Hematopoietic multipotent progenitor cell treated with erythropoietin and hydrocortisone succinate and interleukin-3 and kit ligand, for 6 days (in vitro differentiated cells): ENCODE measurements at places on chromosomes 1 and 21.

DNA sequence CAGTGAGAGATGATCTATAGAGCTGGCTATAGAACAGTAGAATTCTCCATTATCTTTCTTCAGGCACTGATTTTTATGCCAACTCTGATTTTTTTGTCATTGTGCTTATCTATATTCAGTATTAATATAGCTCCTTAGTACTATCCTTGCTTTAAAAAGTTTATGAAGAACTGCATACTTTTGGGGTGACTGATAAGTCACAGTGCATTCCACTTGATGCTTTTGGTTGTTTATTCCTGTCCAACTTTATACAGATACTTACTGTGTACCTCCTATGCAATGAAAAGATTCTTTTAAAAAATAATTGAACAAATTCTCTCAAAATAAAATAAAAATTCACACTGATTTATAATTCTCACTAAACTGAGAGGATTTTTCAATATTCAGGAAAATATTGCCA, 71.6 kb downstream of the COL24A1 start:
- no peak for DNase-seq

- peak; percentile 88 for DNase-seq
These were observed 16.0 kb downstream of the LRIG2 start for GRCh38 chr1:113088972-113089371.

GRCh38 chr1:27671964-27672749, at the start of gene IFI6:
TSS of gene IFI6 (minus strand) at chr1:27672192. CDS start at chr1:27669314, 2,878 bp downstream.
- DNase-seq, result peak; percentile 96

- DNase-seq, result no peak
These were observed 8.7 kb upstream of the S100A8 start for GRCh38 chr1:153399401-153400055.

GRCh38 chr1:33087677-33088076, 6.7 kb downstream of the AZIN2 start:
- DNase-seq, result no peak

- DNase-seq, result no peak
These were observed 23.4 kb upstream of the PTPN14 start for GRCh38 chr1:214574598-214575411.
